ENCODE measurements at places on chromosomes 6 and 20.

DNA sequence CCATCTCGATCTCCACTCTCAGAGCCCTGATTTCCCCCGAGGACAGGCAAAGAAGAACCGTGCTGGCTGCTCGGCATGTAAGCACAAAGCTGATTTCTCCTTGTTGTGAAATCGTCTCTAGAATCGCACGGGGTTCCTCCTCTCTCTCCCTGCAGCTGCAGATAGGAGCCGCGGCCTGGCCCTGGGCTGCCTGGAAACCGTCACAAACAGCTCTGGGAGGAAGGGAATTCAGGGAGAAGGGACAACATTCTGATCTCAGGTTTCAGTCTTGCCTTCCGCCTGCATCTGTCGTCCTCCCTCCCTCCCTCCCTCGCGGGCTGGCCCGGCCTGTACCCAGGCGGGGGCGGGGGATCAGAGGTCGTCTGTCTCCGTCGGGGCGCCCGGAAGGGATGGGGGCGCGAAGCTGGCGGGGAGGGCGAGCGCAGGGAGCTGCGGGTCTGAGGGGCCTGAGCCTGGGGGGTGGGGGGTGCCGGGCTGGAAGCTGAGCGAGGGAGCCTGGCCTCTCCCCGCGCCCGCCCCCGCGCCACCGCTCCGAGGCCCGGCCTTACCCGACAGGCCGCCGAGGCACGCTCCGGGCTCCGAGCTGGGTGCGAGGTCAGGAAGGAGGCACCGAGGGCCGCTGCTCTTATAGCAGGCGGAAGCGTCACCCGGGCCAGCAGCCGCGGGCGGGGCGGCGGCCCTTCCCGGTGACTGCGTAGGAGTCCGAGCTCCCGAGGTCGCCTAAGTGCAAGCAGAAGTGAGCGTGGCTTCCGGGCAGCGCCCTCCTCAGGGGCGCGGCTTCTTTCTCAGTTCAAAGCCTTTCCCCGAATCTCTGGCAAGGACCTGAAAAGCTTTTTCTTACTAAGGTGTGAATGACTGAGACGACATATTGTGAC, at the start of gene SERPINB1:
Gene SERPINB1 (minus strand): TSS at position 600 of the 875 bp plus-strand sequence. CDS start 1,277 bp downstream, outside the sequence.
- DNase-seq: no peak

DNA sequence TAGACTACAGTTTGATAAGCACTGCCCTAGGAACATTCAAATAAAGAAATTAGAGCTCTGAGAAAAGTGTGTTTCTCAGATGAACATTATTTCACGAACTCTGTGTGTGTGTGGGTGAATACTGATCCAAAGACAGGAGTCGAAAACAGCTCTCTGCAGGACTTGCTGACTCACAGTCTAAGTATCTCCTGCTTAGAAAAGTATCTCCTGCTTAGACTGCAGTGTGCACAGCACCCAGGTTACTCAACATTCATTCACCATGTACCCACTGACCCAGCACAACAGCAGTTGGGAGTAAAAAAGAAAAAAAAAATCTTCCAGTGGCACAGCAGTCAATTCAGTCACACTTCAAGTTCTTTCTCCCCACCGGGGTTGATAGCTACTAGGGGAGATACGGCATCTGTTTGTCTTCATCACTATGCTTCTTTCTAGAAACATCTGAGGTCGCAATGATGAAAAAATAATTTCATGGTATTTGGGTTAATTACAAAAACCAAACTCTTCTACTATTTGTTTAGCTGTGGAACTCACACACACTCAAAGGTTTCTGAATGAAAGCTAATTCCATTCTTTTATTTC, 48.0 kb downstream of the GCLC start:
- DNase-seq: no peak

GRCh38 chr6:13712599-13712898, 914 bp upstream of the RANBP9 start:
- DNase-seq: no peak

GRCh38 chr6:116764629-116764960, 924 bp downstream of the FAM162B start:
- no peak for DNase-seq

DNA sequence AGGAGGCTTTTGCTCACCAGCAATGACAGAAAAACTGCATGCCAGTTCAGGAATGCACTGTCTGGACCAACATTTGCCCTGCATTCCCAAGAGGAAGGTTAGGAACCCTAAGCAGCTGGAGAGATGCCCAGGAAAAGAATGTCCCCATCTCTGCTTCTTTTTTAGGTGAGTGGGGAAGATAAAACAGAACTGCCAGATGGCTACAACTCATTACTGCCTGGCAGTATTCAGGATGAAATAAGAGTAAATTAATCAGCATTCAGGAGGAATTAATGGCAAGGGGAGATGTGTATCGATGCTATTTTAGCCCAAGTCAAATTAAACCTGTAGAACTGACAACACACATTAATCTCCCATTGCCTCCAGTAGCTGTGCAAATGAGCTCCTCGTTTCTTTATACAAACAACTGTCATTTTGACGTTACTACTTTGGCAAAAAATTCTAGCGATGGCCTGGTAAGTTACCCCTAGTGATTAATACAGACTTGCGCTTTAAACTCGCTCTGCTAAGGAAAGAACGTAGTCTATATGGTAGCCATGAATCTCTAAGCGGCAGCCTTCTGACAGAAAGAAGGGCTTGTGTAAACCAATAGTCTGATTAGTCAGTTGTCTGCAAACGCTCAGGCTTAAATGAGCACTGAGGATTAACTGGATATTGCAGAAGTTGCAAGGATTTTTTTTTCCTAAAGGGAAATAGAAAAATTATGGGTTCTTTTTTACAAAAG, 16.7 kb upstream of the SMLR1 start:
- no peak for DNase-seq

DNA sequence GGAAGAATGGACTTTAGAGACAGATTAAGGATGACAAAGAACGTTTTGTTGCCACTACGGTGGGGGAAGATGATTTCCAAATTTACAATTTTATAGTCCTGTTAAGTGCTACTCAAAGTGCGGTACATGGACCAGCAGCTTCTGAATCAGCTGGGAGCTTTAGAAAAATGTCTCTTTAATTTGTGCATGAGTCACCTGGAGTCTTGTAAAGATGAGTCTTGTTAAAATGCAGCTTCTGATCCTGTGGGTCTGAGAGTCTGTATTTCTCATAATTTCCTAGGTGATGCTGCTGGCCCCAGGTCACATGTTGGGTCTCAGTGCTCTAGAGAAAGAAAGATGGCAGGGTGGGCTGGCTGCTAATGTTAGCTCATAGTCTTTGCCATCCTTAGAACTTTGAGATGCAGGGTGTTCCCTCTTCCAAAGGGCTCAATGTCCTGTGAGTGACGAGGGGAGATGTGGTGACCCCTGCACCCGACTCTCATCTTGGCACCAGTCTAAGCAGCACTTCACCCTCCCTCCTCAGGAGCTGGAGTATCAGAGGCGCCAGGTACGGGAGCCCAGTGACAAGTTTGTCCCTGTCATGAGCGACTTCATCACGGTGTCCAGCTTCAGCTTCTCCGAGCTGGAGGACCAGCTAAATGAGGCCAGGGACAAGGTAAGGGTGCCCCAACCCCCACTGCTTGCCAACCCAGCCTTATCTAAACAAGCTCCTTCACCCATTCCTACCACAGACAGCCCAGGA, 34.5 kb downstream of the MOCS1 start:
- no peak for DNase-seq

DNA sequence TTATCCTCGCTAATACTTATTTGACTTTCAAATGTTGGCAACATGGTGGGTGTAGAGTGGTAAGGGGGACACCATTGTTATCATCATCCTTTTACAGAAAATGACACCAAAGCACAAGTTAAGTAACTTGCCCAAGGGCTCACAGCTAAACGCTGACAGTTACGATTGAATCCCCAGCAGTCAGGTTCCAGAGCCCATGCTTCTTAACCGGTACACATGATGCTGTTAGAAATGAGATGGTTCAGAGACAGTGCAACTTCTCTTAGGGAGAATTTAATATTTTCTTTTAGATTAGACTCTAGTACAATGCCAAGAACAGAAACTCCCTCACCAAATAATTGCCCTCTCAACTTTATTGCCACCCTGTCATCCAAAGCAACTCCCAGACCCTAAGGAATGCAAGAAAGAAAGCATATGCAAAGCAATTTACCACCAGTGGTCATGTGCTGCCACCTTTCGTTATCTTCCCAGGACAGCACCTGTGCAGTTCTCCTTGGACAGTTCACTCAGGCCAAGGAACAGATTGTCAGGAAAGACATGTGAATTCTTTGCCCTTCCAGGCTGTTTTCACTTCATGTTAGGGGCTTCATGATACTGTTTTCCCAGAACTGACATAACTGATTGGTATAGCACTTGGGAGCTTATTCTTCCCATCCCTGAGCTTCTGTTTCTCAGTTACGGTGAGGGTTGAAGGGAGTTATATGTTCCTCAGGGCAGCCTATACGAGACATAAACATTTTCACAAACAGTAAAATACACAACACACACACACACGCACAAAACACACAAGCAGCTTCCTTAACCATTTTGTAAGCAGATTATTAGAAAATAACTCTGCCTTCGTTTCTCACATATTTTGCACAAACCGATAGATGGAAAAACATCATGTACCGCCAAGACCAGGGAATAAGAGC, 5.1 kb downstream of the HLA-DMA start:
- no peak for DNase-seq

GRCh38 chr6:136989571-136990241, 55.1 kb downstream of the IL20RA start:
- no peak for DNase-seq

GRCh38 chr20:19114410-19114809, 98.0 kb upstream of the SLC24A3 start:
- DNase-seq: peak; percentile 27

GRCh38 chr6:90025523-90026061, 131.3 kb downstream of the GJA10 start:
- DNase-seq: no peak

GRCh38 chr6:10837009-10837621, 1.2 kb downstream of the MAK start:
- DNase-seq: no peak

GRCh38 chr20:59634435-59635005, 30.2 kb downstream of the PHACTR3 start:
- peak; percentile 27 for DNase-seq

DNA sequence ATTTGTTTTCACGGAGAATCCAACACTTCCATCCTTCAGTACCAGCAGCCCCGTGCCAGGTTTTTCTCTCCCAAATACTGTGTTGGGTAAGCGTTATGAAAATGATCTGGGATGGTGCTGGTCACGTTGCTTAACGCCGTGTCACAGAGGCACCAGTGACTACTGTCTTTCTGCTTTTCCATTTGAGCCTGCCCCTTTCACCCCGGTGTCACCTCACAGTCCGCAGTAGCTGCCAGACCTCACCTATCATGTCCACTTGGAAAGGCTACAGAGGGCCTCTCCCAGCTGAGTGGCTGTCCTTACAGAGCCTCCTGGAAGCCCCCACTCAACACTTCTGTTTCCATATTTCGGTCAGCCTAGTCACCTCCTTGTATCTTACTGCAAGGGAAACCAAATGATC, 176.5 kb upstream of the ARID1B start:
- DNase-seq: no peak

Data from vagina (tissue), 2 donors.